Cerebellar nuclear complex (tissue), 1 donor: ENCODE measurements at places on chromosomes 3 and 15.

DNA sequence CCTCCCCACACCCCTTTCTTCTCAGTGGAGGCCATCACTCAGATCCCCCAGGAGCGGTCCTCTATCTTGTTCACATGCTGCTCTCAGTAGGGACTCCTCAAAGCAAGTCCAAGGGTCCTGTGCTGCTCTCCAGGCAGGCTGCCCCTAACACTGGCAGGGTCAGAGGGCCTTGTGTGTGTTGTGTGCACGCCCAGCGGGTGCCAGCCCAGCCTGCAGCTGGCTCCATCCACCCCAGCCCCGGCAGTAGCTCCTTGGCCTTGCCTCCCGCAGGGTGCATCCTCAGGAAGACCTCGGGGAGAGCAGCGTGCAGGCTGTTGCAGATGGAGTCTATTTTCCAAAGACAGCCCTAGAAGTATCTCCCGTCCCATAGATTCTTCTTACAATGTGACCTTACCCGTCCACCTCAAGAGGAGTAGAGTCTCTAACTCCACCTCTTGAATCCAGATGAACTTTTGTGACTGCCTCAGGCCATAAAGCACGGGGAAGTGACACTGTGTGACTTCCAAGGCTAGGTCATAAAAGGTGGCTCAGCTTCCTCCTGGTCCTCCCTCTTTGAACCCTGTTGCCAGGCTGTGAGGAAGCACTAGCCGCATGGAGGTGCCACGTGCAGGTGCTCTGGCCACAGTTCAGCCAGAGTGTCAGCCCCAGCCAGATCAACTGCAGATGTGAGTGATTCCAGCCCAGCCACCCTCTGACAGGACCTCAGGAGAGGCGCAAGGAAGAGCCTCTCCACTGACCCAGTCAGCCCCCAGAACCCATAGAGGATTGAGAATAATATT, 531.6 kb downstream of the SHQ1 start:
- DNase-seq: no peak

DNA sequence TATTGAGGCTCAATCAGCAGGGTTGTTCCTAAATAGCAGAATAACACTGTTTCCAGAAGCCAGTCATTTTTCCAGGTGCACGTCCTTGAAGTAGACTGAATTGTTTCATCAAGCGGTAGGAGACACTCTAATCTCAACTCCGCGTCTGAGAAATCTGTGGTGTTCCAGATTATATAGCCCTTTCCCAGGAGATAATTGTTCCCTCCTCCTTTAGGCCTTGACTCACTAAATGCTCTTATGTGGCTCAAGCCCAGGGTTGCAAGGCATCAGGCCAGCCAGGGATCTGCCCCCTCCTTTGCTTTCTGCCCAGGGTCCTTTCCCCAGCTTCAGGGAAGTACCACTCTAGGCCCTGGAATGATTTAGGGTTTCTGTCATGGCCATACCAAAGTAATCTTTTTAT, 5.7 kb upstream of the HLTF start:
- DNase-seq: no peak

GRCh38 chr15:83739629-83740028, 85.7 kb downstream of the ADAMTSL3 start:
- no peak for DNase-seq

- DNase-seq: no peak
These were observed 37.3 kb downstream of the YEATS2 start for GRCh38 chr3:183734750-183735494.

DNA sequence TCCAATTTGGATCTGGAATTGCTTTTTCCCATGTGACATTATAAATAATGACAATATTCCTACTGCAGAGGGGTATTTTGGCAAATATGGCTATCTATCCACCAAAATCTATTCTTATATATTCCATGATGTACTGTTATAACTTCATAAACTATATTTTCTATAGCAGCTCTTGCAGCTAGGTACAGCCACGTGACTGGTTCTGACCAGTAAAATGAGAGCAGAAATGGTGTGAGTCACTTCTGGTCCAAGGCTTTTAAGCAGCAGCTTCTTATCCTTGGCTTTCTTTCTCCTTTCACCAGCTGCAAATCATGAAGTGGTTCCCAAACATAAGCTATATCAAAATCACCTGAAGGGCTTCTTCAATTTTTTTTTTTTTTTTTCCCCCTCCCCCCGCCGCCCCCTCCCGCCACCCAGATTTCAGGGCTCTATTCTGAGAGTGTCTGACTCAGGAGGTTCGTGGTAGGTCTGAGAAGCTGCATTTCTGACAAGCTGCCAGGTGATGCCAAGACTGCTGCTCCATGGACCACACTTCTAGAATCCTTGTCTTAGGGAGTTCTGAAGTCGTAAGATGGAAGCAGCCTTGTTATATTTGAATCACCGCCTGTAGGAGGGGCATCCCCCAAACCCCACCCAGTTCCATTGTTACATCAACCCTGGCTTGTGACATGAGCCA, 357.5 kb downstream of the CHST2 start:
- DNase-seq: no peak

DNA sequence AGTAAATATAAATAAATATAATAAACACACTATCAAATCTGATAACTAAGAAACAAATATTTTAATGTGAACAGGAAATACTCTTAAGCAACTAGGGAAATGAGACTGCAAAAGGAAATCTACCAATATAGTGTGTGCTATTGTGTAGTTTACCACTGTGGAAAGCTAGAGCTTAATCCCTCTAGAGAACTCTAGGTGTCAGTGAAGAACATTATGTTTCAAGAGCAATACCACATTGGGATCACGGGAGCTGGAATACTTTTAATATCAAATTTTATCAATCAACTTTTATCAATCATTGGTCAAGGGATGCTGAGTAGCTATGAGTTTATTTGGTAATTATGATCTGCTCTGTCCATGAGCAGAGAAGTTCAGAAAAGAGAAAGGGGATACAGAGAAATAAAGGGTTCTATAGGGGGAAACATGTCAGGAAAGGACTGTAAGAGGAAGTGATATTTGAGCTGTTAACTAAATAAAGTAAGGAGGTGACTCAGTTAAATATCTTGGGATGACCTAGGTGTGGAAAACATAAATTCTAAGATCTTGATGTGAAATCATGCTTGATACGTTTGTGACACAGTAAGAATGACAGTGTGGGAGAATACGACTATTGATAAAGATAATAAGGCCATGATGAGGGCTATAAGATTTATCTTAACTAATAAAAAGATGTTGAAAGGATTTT, 762.2 kb upstream of the ALCAM start:
- DNase-seq: no peak

- DNase-seq: no peak
These were observed 72.3 kb upstream of the PRICKLE2 start for GRCh38 chr3:64297563-64297962.

GRCh38 chr3:134576426-134576825, 74.4 kb downstream of the KY start:
- no peak for DNase-seq

DNA sequence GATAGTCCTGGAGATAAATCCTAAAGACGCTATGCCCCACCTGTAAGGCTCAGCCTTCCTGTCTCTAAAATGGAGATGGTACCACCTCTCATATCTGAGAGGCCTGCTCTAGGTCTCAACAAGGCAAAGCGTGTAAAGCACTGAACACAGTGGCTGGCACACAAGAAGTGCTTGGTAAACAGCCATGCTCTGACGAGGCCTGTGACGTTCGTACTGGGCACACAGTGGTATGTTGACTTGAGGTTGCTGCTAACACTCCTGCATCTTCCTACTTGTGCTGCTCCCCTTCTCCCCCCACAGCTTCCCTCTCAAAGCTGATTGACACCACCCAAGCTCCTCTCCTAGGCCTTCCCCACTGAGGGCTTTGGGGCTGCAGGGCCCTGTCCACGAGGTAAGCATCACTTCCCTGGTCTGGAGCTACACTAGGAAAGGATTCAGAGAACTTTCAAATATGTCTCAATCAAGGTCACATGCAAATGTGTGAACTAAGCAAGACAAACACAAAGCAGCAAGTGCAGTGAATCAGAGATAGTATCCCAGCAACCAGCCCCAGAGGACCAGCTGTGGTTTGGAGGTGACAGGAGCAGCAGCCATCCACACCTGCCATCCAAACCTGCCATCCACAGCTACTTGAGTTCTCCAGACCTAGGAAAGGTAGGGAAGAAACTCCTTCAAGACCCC, 177.5 kb downstream of the STT3B start:
- DNase-seq: no peak

- no peak for DNase-seq
These were observed 8.8 kb upstream of the SLC15A2 start for GRCh38 chr3:121885386-121885785.
